ENCODE measurements at places on chromosomes 4 and X.

GRCh38 chr4:142353149-142353738 lies 492.9 kb downstream of the INPP4B start:
- DNase-seq: no peak

DNA sequence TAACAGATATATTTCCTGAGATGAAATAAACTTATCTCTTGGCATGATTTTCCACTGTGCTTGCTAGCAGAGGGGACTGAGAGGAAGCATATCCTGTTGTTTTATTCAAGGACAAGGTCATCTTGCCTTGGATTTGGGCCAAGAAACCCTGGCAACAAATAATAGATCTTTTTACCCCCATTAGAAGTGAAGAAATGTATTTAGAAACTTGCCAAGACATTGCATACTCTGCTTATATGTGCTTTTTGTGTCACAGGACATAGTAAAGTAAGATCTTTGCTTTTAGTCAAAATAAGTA lies 170.2 kb downstream of the RAPGEF2 start:
- DNase-seq: no peak

DNA sequence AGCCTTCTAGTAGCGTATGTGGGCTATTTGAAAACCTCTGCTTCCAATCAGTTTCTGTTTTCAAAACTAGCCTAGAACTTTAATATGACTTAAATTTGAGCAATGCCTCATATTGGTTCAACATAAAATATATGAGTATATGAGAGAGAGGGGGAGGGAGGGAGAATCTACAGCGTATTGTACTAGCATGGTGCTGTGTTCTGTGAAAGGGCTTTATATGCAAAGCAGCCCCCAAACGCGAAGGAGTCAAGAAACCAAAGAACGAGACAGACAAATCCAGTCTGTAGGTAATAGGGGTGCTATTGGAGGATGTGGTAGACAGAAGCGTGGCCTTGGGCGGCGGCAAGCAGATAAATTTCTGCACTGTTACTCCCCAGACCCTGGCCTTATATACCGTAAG lies 784 bp upstream of the ANXA5 start:
- DNase-seq: no peak

- no peak for DNase-seq
Measured at GRCh38 chrX:120419463-120419862, 49.6 kb downstream of the LAMP2 start.

DNA sequence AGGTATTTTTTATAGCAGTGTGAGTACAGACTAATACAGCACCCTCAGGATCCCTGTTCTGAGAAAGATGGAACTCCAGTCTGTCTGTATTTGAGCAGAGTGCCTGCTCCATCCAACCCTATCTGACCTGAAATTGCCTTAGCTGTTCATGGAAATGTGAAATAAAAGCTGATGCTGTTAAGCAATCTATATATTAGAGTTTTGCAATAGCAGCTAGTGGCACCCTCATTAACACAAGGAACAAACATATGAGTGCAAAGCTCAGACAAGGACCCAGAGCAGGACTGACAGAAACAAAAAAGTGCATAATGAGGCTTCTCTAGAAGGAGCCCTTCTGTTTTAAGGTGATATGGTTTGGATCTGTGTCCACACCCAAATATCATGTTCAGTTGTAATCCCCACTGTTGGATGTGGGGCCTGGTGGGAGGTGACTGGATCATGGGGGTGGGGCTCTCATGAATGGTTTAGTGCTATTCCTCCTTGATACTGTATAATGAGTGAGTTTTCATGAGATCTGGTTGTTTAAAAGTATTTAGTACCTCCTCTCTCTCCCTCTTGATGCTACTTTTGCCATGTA lies 272.9 kb upstream of the KLF3 start:
- no peak for DNase-seq

DNA sequence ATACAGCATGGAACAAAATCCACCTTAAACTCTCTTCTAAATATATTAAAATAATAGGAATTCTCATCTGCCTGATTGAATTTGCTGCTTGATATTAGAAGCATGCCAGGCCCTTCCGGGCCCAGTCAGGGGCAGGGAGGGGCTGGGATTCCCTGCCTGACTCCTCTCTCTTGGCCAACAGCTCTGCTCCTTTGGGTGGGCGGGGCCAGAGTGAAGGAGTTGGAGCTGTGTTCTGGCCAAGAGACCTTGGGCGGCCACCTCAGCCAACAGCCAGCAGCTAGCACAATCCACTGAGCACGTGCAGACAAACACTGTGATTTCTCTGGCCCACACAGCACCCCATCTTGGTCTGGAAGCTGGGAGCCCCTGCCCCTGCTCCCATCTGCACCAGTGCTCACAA lies 140.3 kb downstream of the PJA1 start:
- DNase-seq: no peak

GRCh38 chr4:39616651-39617050 lies 22.0 kb downstream of the SMIM14 start:
- no peak for DNase-seq

DNA sequence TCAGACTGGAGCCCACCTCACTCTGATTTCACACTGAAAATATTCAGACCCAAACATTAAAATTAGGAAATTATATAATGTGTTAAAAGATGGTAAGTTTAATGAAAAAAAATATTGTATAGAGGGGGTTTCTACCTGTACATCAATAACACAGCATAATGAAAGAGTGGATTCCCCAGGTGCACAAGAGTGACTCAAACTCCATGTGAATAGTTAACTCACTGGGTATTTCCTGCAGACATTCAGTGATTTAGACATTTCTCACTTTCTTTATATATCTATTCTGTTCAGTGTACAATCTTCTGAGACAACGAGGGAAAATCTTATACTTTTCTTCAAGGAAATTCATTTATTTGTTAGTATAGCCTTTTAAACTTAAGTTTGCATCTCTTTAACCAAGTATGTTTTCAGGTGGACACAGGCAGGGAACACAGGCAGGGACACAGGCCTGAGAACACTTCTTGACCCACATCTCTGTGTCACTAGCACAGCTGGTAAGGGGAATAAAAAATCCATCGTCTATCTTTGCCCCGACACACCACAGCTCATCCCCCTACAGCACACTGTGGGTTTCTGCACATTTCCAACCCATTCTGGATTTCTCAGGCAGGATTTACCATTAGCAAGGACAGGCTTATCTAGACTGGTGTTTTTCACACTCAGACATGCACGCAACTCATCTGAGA lies 525.5 kb upstream of the BOD1L1 start:
- DNase-seq: no peak

GRCh38 chr4:135510582-135510981 lies 1309.0 kb upstream of the PABPC4L start:
- DNase-seq: no peak

DNA sequence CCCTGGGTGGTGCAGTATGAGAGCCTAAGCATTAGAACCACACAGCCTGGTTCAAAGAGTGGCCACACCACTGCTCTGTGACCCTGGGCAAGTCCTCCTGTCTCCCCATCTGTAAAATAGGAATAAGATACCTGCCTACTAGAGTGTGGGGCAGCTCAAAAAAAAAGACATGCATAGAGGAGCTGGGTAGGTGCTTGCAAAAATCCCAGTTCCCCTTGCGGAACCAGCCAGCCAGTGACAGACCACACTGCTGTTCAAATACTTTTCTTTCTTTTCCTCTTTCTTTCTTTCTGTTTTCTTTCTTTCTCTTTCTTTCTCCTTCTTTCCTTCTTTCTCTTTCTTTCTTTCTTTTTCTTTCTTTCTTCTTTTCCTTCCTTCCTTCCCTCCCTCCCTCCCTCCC lies 63.0 kb upstream of the TRIM2 start:
- no peak for DNase-seq

GRCh38 chr4:151095142-151095541 lies 4.3 kb upstream of the RPS3A start:
- DNase-seq: no peak

DNA sequence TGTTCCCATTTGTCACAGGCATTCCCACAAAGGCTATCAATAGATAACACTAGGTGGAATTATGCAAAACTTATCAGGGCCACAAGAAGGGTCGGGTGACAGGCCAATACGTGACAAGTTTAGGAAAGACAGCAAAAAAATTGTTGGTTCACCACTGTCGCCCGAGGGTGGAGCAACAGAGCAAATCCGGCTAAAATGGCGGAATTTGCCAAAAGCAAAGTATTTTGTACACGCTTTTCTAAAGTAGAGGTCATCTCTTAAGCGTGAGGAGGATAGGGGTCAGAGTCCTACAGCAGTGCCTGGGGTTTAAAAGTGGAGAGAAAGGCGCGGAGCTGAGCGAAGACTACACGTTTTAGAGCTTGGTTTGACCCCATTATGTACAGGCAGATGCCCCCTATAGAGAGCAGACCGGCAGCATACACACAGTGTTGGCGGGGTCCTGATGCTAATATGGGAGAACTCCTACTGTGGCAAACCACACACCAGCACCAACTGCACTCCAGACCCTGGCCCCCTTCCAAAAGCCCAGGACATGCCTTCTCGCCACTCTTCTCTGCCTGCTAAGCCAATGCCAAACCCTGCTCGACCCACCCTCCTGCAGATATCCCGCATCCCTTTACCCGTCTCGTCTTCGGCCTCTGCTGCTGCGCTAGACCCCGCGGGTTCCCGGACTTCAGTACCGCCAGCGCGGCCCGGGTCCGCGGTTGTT lies 733 bp downstream of the CCNA2 start:
- no peak for DNase-seq

GRCh38 chr4:29390921-29391320 lies 1329.2 kb upstream of the PCDH7 start:
- DNase-seq: no peak

GRCh38 chr4:57131849-57132742 lies 21.9 kb upstream of the IGFBP7 start:
- no peak for DNase-seq

GRCh38 chr4:98290511-98290910 lies 29.3 kb downstream of the RAP1GDS1 start:
- no peak for DNase-seq

DNA sequence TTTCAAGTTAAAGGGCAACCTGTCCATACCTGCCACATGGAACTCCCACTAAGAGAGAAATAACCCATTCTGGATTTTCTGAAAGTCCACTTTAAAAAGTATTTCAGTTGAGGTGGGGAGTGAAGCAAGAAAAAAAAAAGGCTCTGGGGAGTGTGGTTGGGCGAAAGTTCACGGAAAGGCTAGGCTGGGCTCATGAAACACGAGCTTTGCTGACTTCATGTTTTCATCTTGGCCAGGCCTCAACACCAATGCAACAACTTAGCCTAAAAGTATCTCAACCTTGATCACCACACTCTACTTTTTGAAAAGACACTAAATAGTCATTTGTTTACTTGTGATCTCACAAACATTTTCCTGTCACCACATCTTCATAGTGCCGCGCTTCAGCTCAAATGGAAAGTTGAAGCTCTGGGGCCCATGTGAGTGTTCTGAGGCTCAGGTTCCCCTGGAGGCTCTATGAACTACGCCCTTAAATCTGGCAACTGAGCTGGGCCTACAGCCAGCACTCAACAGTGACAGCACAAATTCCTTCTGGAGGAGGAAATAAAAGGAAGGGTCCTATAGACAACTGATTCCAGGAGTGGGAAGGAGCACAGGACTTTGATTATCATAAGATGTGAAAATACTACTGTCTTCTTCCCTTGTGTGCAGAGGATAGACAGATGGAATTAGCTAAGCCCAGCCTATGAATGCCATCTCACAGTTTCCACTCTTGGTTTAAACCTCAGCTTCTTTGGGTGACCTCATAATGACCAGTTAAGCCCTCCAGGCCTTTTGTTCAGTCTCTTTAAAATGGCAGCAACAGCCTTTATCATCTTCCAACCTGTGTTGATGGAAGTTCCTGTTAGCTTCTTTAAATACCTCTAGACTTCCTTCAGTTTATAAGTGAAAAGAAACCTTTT lies 5.1 kb downstream of the CD40LG start:
- DNase-seq: no peak

GRCh38 chr4:36255577-36255976 lies 11.3 kb upstream of the ARAP2 start:
- DNase-seq: peak; percentile 44

DNA sequence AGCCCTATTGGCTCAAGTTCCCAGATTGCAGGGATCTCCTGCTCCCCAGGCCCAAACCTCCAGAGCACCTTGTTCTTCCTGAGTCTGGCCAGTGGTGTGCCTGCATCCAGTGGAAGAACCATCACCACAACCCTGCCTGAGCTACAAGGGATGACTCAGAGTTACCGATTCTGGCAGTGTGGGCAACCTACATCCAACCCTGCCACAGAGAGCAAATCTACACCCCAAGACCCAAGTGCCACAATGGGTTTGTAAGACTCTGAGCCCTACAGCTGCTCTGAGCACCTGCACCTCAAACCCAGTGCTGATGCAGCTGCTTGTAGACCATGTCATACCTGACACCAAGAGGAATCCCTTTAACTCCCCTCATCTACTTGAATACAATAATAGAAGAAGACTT lies 110.0 kb downstream of the SOWAHB start:
- DNase-seq: no peak

- DNase-seq: no peak
Measured at GRCh38 chrX:68354879-68355628, 78.2 kb downstream of the OPHN1 start.

DNA sequence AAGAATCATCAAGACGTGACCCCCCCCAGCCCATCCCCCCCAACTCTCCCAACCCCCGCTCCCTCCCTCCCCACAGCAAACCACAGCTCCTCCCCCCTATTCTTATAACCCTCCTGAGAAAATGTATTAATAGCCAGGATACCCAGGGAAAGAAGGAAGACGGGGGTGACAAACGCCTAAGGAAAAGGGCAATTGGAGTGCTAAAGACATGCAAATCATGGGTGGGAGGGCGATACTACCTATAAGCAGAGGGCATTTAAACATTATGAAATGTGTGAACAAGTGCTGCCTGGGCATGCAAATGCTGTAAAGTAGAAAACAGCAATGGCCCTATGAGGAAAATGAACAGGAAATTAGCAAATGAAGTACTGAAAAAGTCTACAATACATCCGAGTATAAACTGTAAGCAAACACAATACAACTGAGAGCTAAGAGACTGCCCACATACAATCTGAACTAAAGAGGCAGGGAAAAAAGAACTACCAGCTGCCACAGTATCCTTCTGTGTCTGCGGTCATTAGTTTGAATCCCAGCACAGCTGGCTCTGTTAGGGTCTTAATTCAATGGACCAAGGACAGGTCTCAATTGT lies 2.4 kb downstream of the CXXC4 start:
- DNase-seq: no peak
